Activated naive CD8-positive, alpha-beta T cell treated with anti-CD3 and anti-CD28 coated beads, Interleukin-2, amount 10 ng/mL, durations not matched to agents 7 days and 5 days (primary cell): ENCODE measurements at places on chromosomes 13 and 19.
A peak's percentile ranks its signal among the peaks of the same experiment; 100 is the strongest.

DNA sequence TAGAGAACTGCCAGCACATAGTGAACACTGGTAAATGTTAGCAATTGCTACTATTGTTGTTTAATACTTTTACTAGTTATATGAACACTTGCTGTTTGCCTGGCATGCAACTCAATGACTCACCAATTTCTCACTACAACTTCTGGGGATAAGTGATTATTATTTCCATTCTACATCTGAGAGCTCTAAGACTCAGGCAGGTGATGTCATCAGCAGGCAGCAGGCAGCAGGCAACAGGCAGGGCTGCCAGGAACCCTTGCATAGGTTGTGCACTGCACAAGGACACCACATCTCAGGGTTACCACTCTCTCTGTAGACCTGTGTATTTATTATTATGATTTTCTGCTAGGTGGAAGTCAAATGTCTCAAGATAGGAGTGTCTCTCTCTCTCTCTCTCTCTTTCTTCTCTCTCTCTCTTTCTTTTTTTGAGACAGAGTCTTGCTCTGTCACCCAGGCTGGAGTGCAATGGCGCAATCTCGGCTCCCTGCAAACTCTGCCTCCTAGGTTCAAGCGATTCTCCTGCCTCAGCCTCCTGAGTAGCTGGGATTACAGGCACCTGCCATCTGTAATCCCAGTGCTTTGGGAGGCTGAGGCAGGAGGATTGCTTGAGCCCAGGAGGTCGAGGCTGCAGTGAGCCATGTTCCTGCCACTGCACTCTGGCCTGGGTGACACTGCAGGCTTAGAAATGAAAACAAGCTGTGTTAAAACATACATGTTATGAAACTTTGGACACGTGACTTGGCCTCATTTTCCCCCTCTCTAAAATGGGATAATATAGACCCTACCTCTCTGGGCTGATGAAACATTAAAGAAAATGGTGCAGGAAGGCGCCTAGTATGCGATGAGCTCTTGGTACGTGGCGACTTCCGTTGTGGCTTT lies 22.7 kb downstream of the HPN start:
- no peak for DNase-seq

DNA sequence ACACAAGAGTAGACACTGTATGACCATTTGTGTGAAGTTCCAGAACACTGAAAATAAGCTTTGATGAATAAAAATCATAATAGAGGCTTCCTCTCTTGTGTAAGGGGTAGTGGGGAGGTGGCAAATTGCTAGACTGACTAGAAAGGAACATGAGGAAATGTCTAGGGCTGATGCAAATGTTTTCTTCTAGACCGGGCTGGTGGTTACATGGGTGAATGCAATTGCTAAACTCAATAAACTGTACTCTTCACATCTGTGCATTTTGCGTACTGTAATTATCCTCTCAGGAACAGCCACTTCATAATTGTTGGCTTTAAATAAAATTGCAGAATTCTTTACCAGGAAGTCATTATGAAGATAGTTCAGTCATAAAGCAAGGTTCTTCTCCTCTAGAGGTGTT lies 5.2 kb upstream of the KBTBD7 start:
- no peak for DNase-seq

DNA sequence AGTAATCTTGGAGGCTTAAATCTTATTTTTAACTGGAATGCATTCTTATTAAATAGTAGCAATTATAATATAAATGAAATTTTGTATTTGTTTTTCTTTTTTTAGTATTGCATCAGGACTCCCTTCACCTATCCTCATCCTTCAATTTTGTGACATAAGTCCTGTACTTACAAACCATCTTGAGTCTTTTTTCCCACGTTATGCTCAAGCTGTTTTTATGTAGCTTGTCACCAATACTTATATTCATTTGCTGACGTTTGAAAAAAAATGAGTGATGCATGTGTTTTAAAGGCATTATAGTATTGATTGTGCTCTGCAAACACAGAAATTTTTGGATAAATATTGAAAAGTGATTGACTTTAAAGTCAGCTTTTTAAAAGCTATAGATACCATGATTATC lies 888 bp downstream of the GPR18 start:
- DNase-seq: no peak

DNA sequence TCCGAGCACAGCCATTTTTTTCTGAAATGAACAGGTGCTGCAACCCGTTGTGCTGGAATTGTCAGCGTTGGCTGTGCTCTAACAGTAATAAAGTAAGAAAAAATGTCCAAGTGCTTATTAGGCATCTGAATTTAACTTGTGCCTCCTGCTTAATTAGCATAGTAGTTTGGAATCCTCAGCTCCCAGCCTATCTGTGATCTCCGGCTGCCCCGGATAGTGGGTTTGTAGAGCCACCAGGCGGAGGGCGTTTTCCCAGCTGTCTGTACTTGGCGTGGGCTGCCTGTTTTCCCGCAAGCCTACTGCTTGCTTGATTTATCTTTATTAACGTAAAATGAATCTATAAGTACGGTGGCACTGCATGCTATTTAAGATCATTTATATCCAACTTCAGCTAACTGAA lies 137.9 kb downstream of the MTUS2 start:
- no peak for DNase-seq

GRCh38 chr19:7989071-7989575 lies 16.3 kb downstream of the ELAVL1 start:
- no peak for DNase-seq

DNA sequence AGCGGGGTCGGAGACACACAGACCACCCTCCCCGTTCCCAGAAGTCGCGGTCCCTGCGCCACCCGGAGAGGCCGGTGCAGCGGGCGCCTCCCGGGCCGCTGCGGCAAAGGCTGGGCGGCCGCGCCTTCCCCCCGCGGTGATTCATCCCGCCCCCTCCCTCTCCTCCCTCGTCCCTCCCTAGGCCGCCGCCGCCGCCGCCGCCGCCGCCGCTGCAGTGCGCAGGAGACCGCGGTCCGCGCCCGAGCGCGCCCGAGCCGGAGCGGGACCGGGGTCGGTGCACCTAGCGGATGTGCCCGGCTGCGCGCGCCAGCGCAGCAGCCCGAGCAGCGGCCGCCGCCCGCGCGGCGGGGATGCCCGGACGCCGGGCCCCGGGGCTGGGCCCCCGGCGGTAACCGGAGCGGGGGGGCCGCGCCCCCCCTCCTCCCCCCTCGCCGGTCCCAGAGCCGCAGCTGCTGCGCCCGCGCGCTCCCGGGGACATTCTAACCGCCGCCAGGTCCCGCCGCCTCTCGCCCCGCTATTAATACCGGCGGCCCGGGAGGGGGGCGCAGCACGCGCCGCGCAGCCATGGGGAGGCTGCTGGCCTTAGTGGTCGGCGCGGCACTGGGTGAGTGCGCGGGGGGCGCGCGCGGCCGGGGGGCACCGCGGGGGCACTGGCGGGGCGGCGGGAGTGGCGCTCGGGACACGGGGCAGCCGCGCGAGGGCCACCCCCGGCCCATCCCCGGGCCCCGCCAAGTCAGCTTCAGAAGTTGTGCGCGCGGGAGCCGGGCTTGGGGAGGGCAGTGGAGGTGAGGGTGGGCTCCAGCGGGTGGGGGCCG lies at the start of gene SCN1B:
TSS of gene SCN1B (plus strand) at position 214 of the 815 bp plus-strand sequence. CDS start at position 565, 351 bp downstream.
- DNase-seq: peak; percentile 75

- no peak for DNase-seq
Observed at GRCh38 chr19:49781394-49781793, 14.6 kb downstream of the AP2A1 start.

GRCh38 chr13:51058461-51059167 lies 52.5 kb downstream of the C13orf42 start:
- no peak for DNase-seq

DNA sequence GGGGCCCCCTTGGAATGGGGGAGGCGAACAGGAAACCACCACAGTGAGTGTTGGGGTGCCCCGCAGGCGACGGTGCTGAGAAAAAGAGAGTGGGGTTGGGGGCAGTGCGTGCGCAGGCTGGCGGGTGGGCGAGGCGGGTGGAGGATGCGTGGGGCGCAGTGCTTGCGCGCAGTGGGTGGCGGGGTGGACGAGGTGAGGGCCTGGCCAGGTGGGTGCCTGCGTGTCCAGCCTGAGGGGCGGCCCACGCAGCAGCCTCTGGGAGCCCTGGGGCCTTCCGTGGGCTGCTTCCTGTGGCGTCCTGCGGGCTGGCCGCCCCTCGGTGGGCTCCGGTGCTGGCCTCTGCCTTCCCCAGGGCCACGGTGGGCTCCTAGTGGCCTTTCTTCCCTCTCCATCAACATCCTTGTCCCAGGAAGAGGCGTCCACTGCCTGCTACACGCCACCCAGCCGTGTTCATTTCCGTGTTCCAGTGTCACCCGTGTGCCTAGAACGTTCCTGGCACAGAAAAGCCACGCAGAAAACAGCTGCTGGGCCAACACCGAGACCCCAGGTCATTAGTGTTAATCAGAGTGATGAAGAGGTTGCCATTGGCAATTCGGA lies 7.1 kb downstream of the ATP11A start:
- DNase-seq: no peak

GRCh38 chr13:40345149-40345514 lies 321.3 kb downstream of the FOXO1 start:
- no peak for DNase-seq

- no peak for DNase-seq
Observed at GRCh38 chr13:25352230-25352629, 19.5 kb upstream of the ATP8A2 start.

GRCh38 chr19:29623726-29624488 lies 17.8 kb downstream of the POP4 start:
- DNase-seq: no peak

GRCh38 chr13:30346789-30347167 lies 39.4 kb upstream of the KATNAL1 start:
- DNase-seq: no peak

DNA sequence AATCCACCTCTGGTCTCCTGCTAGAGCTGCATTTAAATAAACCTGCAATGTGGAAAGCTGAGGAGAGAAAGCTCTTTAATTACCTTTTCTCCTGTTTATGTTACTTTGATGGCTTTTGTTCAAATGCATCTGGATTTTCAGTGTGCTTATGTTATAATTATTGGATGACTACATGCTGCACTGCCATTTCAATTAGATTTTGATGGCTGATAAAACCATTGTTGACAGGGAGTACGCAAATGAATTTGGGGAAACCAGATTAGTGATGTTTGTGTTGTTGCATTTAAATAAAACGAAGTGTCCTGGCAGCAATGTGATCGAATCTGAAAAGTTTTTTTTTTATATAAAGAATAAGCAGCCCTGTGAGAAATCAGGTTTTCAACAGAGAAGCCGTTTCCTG lies 799.8 kb downstream of the DIAPH3 start:
- DNase-seq: no peak

- DNase-seq: no peak
Observed at GRCh38 chr13:50829226-50829625, 14.3 kb downstream of the DLEU7 start.

GRCh38 chr19:14102756-14103155 lies 12.2 kb upstream of the SAMD1 start:
- no peak for DNase-seq

GRCh38 chr19:22617614-22618320 lies 16.4 kb upstream of the ZNF492 start:
- DNase-seq: no peak

- peak; percentile 41 for DNase-seq
Observed at GRCh38 chr13:75312884-75313520, 169.0 kb downstream of the TBC1D4 start.

GRCh38 chr13:29877456-29878078 lies 27.1 kb upstream of the UBL3 start:
- DNase-seq: no peak

GRCh38 chr19:10404888-10405820 lies 1.8 kb upstream of the CDC37 start:
- DNase-seq: peak; percentile 75

- DNase-seq: no peak
Observed at GRCh38 chr13:49395451-49395865, 48.4 kb downstream of the CAB39L start.

GRCh38 chr13:46324976-46325375 lies 62.1 kb downstream of the RUBCNL start:
- DNase-seq: no peak

GRCh38 chr19:38185562-38185961 lies 38.5 kb downstream of the DPF1 start:
- no peak for DNase-seq

DNA sequence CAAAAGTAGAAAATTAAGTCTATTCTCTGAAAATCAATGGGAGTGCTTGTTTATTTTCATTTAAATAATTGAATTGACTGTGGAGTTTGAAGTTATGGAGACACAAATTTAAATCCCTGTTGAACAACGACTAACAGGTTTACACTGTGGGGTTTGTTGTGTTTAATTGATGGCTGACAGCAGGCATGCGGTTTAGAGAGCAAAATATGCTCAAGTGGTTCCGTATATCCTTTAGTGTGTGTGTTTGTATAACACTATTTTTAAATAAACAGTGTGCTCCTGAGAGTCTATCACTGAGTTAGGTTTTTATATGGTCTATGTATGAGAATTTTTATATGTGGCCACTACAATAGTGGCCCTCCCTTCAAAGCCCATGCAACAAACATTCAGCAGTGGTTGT lies 332.0 kb downstream of the GPC6 start:
- DNase-seq: no peak

DNA sequence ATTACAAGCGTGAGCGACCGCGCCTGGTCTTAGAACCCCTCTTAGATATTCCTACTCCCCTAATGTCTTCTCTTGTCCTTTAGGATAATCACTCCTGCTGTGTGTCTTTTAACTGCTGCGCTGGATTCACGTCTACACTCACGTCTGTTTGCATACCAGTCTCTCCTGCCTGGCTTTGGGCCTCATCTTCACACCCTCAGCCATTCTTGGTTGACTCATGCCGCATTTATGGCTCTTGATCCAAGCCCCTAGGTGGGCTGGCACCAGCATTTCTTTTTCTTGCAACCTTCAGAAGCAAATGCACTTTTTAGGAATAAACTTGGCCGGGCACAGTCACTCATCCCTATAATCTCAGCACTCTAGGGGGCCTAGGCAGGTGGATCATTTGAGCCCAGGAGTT lies 22.7 kb downstream of the MYO9B start:
- no peak for DNase-seq

GRCh38 chr19:50924586-50924985 lies 13.4 kb upstream of the KLK4 start:
- DNase-seq: no peak

GRCh38 chr13:34161931-34162543 lies 344.1 kb downstream of the RFC3 start:
- DNase-seq: no peak

- DNase-seq: no peak
Observed at GRCh38 chr19:43847884-43848283, 20.8 kb downstream of the ZNF283 start.

GRCh38 chr19:33279430-33280350 lies 22.6 kb downstream of the CEBPA start:
- no peak for DNase-seq

- DNase-seq: peak; percentile 83
Observed at GRCh38 chr19:39409208-39410016, 2.8 kb downstream of the ZFP36 start.

DNA sequence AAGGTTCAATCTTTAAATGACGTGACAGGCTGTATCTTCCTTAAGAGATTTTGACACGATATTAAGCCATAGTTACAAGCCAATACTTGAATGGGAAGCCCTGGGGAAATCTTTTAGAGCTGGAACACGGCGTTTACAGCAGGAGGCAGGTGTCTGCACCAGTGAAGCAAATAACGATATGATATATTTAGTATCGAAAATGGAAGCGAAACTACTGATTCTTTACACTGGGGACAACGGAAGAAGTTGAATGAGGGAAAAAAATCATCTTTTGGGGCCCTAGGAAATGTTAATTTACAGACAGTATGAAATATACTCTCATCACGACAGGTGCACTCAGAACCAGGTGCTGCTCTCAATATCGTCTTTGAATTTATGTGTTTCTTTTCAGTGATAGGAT lies 793.9 kb upstream of the PCDH20 start:
- DNase-seq: no peak

GRCh38 chr19:48608798-48609263 lies 2.3 kb downstream of the SPACA4 start:
- peak; percentile 56 for DNase-seq
